ENCODE measurements at places on chromosomes 2 and 18.

- DNase-seq = no peak
Measured at GRCh38 chr2:20302019-20302418, 48.6 kb downstream of the PUM2 start.

DNA sequence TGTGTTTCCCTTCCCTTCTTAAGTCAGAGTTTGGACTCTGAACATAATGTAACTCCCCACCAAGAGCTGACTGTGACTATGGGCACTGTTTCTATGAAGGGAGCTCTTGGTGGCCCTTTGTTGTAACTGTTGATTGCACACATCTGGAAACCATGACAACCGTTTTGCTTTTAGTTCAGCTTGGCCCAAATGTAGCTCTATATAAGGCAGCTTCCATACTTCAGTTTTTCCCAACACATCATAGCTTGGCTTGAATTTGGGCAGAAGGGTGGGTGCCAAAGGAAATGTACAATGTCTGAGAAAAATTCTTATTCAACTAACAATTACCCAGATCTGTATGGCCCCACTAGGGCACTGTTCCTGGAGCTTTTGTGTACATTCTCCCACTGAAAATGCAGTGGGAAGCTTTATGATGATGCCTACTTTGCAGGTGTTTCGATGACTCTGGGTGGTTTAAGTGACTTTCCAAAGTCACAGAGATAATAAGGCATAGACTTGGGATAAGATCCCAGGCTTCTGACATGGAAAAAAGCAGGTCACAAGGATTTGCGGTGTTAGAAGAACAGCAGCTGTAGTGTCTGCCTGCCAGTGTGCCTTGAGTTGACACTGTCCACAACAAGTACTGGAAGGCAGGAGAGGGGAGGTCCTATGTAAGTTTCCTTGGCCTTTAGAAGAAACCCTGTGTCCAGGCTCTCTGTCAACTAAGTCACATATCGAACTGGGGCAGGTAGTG, 2.4 kb upstream of the CETN1 start:
- DNase-seq = no peak

DNA sequence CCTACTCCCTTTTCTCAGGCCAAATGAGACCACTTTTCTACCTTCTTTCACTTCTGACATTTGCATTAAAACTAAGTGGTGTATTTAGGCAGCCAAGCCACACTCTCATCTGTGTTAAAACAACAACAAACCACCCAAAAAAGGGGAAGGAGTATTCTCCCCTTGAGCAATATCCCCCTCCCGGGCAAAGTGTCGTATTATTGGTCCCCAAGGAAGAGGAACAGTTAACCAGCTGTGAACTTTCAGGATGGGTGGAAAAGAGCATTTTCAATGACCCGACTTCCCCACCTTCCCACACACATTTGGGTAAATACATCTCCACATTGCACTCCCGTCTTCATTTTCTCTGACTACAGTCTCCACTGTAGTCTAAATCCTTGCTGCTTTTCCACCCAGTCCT, 44.3 kb downstream of the FEZ2 start:
- DNase-seq = peak; percentile 50

- no peak for DNase-seq
Measured at GRCh38 chr2:207235621-207236020, 69.9 kb upstream of the KLF7 start.

GRCh38 chr18:54928236-54928635, 31.0 kb downstream of the CCDC68 start:
- no peak for DNase-seq

GRCh38 chr2:217440000-217440399, 562.8 kb downstream of the TNS1 start:
- no peak for DNase-seq

DNA sequence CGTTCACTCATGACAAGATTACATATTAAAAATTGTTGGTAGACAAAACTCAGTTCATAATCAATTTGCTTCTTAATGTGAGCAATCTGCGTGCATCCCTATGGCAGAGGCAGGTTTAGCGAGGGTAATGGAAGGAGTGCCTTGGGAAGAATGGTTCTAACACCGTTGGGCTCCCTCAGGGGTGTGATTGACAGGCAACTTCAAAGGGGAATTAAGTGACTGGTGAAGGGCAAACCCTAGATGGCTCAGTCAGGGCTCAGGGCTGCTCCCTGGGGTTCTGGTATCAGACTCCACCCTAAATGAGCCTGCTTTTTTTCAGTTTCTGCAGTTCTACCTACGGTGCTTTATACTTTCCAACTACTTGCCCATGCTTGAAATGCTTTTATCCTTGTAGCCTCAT, 419.5 kb upstream of the CELF4 start:
- DNase-seq = no peak

GRCh38 chr2:130834091-130834930, 2.4 kb upstream of the ARHGEF4 start:
- no peak for DNase-seq

DNA sequence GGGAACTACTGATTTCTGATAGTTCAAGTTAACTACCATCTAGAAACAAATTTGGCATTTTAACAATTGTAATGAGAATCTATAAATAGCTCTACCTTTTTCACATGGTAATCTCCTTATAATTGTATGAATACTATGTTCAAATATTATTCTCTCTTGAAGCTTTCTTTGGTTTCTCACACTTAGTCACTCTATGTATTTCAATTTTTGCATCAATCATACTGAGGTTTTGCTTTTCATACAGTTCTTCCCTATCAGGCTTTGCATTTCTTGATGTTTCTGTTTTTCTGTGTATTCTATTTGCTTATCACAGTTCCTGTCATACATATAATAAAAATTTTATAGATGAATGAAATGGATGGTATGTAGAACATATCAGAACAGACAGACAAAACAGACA, 16.0 kb downstream of the VPS54 start:
- DNase-seq = no peak

GRCh38 chr2:189178726-189179569, 613 bp downstream of the COL5A2 start:
- DNase-seq = no peak

DNA sequence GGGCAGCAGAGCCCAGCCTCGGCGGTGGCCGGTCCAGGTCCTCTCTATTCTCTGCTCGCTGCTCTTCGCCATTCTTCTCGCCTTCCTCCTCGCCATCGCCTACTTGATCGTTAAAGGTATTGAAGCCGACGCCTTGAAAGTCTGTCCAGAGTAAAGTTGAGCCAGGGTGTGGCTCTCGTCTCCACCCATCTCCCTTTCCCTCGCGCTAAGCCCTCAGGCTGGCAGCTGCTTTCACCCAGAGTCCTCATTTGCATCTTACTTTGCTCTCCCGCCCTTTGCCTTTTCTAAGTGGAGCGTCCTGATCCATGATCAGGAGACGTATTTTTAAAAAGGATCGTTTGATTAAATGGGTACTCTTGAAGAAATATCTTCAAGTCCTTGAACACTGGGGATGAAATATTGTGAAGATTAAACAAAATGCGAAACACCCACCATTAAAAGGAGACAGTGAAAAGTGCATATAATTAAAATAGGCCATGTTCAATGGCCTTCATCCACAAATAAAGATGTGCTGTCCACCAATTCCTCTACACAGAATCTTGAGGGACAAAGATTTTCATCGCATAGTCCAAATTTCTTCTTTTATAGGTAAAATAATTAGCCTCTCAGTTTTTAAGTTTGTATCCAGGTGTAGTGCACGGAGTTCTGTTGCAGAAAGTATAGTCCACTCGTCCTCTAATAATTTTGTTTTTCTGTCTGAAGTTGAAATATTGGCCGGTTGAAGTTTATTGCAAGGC, 657 bp downstream of the ARL6IP6 start:
- peak; percentile 85 for DNase-seq

GRCh38 chr2:172242471-172242870, 139.8 kb upstream of the DLX2 start:
- no peak for DNase-seq

DNA sequence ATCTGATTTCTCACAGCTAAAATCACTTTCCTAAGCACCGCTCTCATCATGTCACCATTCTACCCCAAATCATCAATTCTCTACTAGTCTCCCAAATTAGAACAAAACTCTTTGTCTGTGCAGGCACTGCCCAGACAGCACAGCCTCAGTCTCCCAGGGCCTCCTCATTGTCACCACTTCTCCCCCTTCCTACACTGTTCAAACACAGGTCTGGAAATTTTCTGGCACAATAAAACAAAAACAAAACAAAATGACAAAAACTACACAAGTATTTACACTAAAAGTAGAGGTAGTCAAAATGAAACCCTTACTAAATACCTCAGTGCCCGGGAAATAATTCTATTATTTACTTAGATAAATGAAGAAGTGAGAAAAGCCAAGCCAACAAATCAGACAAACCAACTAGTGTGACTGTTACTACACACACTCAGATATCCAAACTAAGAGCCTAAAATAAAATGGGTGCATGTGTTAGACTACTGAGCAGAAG, 156.2 kb upstream of the DNMT3A start:
- DNase-seq = no peak

DNA sequence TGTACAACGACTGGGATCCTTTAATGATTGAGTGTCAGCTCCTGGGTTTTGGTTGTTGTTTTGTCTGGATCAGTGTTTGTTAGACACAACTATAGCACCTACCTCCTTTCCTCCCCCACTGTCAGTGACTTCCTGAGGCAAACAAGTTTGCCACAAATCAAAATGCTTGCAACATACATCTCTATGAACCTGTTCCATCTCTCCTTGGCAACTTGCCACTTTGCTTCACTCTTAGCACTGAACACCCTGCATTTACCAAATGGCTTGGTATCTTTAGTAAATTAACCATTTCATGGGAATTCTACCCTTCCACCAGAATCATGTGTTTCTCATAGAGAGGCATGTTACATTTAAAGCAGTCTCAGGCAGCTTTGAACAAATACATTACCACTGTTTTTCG, 301.1 kb upstream of the TANK start:
- DNase-seq = no peak

GRCh38 chr2:109031476-109032228, 42.6 kb upstream of the EDAR start:
- DNase-seq = peak; percentile 95

DNA sequence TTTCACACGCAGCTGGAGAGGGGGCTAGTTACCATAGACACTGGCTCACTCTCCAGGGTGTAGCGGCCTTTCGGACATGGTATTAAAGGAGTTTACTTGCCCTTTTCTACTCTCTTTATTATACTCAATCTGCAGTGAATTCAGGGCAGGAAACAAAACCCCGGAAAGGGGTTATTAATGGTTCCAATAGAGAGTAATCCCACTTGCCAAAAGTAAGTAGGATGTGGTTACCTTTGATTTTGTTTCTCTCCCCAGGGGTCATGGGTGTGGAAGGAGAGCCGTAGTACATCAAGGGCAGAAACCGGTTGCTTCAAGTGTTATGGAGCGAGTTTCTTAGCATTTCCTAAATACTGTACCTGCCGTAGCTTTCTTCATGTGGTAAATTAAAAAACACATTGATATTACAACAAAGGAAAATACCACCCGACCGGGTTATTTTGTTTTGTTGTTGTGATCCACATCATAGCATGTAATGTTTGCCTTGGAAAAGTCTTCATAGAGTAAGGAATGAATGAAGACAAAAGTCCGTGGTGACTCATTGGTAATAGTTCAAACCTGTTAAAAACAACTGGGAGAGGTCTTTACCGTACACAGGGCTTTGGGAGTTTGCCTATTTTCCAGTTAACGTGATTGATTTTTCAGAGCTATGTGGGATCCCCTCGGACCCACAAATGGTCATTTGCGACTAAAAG, 71.5 kb downstream of the SLC4A3 start:
- DNase-seq = no peak

DNA sequence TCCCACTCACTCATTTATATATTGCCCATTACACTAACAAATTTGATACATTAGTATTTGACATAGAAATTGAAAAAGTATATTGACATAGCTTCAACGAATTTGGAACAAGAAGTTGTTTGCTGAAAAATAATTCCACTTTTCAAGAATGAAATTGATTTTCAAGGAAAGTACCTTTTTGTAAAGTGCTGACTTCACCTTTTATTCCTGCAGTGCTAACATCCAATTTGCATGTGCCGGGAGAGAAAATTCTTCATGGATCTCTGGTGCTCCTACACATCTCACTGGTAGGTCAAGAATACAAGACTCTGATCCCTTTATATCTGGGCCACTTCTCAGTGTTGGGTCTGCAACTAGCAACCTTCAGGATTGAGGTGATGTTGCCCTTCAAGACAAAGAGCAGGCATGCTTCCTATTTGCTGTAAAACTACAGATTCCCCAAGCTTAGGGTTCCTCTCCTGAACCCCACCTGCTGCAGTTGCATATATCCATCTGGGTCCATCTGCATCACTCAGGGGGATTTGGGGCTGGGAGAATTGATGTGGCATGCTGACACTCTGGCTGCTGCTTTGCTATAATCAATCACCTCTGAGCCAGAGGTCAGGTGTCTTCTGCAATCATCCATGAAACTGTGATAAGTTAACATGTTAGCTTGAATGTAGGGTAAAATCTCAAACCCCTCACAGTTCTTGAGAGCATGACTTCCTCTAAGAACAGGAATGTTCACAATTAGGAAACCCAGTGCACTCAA, 108.4 kb upstream of the TTN start:
- DNase-seq = no peak

DNA sequence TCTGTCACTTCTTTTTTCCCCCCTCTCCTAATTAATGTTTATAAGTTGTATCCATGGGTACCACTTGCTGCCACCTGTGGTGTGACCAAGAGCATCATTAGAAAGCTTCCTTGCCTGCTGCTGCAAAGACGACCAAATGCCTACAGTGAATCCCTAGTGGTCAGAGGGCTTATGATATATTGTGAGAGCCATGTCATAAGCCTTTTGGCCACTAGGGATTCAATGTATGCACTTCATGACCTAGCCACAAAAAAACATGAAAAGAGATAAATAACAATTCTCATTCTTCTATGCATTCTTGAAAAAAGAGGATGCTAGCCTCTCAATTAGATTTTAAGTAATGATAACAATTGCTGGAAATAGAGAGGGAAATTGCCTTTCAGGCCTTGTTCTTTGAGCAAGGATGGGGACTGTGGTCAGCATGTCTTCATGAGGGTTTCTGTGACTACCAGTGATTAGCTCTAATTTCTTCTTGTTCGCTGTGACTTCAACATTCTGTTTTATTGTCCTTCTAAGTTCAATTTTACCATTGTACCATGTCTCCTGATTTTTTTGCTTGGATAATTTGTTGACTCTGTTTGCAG, 435.3 kb downstream of the TGIF1 start:
- DNase-seq = peak; percentile 45

- DNase-seq = no peak
Measured at GRCh38 chr2:4844881-4845280, 847.3 kb upstream of the SOX11 start.
